ENCODE measurements at places on chromosomes 7 and 10.

DNA sequence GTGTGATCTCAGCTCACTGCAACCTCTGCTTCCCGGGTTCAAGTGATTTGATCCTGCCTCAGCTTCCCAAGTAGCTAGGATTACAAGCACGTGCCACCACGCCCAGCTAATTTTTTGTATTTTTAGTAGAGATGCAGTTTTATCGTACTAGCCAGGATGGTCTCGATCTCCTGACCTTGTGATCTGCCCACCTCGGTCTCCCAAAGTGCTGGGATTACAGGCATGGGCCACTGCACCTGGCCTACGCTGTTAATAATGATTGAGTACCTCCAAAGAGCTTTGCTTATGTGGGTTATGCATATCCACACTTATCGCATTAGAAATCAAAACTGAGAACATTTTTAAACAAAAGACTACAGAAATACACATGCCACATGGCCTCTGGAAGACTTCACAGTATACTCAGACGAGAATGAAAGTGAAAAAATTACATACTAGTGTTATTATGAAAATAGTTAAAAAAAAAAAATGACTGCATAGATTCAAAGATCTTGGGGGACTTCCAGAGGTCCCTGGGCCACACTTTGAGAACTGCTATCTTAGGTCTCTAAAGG, 25.4 kb downstream of the RPP38 start:
- DNase-seq, result no peak

GRCh38 chr7:8434290-8435002, 1.0 kb downstream of the NXPH1 start:
- no peak for DNase-seq

DNA sequence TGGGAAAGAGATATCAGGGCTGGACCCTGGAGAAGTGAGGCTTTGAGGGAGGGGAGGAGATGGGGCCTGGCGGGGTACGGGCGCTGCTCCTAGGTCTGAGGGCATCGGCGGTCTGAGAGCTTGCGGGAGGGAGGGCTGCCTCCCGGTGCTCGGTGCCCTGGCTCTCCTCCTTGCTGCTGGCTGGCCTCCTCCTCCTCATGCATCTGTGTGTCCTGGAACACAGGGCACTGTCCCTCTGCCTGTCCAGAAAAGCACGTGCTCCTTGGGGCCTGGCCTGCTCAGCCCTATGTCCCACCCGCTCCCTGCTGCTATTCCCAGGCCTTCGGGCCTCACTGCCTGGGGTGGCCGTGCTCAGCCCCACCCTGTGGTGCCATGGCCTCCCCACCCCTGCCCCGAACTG, 166.9 kb downstream of the RNF216 start:
- no peak for DNase-seq

- DNase-seq, result no peak
These were observed 6.5 kb upstream of the SNX10 start for GRCh38 chr7:26284995-26285632.

DNA sequence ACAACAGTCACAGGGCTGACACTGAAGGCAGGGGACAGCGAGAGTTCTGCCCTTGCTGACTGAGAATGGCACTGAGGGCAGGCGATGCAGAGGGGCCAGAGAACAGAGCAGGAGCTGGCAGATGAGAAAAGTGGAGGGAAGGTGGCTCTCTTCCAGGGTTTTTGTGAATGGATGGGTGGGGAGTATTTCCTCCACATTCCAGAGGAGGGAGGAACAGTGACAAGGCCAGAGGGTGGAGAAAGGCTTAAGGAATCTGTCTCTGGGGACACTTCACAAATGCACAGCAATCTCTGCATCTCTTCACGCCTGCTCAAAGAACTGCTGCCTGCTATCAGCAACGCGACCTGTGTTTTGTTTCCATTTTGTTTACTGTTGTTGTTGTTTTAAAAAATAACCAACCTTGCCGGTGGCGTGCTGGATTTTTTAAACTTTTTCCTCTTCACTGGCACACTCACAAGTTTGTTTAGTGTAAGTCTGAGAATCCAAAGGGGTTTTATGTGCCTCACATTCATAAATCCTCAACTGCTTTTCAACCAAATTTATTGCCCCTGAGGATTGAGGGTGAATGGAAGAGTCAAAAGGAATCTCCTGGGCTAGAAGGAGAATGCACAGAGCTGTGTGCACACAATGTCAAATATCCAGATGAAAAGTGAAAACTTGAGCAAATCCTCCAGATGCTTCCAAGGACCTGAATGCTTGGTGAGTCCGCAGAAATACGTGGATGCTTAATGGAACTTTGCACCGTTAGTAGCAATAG, 129.3 kb downstream of the GLI3 start:
- no peak for DNase-seq

DNA sequence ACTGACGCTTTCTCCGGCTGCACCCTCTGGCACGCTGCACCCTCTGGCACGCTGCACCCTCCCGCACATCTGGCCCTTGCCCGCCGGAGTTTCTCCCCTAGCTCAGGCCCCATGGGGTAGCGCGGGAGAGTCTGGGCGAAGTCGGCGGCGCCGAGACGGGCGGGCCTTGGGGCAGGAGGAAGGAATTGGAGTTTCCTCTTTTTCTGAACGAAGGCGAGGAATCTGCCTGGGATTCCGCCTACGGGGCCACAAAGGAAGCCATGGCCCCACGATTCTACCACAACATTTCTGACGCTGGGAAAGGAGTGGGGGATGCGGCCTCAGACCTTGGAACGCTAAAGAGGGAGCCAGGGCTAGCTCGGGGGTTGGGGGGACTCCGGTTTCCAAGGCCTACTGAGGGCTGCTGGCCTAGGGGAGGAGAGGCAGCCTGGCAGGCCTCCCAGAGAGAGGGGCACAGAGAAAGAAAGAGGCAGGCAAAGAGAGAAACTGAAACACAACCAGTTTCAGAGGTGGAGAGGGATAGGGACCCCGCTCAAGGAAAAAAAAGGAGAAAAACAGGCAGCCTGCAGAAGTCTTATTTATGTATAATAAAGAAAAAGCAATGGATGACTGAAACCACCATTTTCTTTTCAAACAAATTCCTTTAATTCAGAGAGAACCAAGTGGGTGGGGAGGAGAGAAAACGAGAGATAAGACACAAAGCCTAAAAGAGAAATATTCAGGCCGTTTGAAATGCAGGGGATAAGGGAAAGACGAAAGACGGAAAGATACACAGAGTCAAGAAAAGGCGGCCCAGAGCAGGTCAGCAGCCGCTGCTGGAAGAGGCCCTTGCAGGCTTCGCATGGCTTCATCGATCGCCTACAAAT, 4.3 kb downstream of the TLX1 start:
- no peak for DNase-seq

GRCh38 chr10:93565446-93565845, 1.0 kb upstream of the FFAR4 start:
- no peak for DNase-seq

GRCh38 chr10:11560076-11560709, 51.3 kb downstream of the USP6NL start:
- DNase-seq, result no peak

DNA sequence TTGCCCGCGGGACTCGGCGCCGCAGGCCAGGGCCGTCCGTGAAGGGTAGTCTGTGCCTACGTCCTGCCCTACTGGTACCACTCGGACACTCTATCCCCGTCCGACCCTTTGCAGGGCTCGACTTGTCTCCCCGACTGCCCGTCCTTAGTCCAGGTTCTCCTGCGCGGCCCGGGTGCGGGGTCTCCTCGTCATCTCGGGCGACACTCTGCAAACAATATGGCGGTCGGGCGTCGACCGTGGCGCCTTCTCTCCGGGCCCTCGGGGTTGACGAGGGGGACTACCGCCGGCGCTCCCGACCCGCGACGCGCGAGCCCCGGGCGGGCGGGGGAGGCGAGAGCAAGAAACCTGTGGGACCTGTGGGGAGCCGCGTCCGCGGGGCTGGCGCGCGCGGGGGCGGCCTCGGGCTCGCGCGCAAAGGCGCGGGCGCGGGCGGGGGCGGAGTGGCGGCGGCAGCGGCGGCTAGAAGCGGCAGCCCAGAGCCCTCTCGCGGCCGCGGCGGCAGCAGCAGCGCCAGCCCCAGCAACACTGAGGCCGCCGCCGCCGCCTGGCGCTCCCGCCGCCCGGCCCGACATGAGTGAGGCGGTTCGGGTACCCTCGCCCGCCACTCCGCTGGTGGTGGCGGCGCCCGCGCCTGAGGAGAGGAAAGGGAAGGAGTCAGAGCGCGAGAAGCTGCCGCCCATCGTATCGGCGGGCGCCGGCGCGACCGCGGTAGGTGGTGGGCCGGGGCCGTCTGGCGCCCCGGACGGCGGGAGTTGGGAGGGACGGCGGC, at the start of gene HECTD2:
HECTD2 (plus strand) TSS at position 476 of the 769 bp plus-strand sequence; CDS start at position 571, 95 bp downstream.
- peak; percentile 94 for DNase-seq

- peak; percentile 49 for DNase-seq
These were observed 5.9 kb upstream of the IL6 start for GRCh38 chr7:22720791-22721786.

DNA sequence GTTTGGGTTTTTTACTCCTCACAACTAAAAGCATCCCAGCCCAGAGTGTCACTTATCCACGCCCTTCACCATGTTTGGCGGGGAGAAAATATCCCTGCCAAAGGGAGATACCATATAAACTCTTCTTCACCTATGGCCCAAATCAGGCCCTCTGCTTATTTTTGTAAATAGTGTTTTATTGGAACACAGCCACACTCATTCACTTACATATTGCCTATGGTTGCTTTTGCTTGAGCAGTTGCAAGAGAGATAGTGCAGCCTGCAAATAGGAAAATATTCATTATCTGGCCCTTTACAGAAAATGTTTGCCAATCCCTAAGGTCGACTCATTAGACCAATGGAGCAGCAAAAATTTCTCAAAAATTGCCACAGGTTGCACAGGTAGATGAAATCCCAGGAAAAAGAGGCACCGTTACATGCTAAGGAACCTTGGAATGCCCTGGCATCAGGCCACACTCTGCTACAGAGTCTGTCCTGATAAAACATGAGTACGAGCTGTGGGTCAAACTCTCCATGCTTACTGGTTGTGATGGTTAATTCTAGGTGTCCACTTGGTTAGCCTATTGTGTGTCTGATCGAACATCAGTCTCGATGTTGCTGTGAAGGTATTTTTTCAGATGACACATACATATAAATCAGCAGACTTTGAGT, 7.9 kb upstream of the RASSF4 start:
- no peak for DNase-seq

- DNase-seq, result no peak
These were observed 650.3 kb upstream of the GALNT17 start for GRCh38 chr7:70481570-70482123.

DNA sequence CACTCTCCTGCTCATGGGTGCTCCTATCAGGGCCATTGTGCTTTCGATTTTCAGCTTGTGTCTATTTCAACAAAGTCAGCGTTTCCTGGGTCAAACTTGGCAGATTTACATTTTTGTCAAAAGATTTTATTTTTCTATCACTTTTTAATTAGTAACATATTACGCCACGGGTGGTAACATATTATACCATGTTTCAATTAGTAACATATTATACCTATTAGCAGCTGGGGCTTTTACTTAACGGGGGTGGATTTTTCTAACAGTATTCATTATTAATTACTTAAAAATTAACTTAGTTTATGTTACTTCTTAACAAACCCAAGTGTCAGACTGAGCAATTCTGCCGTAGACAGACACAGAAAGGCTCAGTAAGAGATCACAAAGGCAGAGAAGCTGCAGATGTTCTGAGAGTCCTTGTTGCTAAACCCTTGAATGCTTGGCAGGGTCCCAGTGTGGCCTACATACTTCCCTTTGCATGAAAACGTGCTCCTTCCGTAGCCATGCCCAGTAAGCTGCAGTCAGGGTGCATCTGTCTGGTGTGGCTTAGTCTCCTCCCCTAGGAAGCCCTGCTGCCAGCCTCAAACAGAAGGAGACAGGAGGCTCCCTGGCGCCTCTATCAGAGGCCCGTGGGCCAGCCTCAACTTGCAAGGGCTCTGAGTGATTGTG, 263.1 kb upstream of the CXCL12 start:
- DNase-seq, result no peak

DNA sequence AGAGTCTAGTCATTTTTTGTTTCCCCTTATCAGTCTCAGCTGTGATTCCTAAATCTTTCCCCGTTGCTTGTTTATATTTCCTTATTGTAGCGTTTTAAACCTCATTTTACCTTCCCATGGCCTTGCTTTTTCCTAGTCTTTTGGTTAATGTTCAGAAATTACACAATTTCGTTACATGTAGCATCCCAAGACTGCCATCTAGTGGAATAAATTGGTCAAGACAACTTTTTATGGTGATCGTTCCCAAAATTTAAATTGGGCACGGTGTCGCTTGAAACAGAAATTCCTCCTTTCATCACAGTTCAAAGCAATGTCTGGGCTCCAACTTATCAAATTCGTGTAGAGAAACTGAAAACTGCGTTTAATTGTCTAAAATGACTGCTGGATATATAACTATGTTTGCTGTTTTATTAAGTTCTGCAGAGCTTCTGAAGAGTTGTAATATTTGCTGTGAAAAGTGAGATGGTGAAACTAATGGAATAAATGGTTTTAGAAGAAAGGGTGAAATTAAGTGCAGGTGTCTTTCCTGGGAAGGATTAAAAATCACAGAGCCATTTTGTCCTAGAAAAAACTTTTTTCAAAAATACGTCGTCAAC, 370.2 kb downstream of the PHF14 start:
- DNase-seq, result no peak

GRCh38 chr7:30276203-30276900, 8.0 kb upstream of the ZNRF2 start:
- DNase-seq, result no peak

DNA sequence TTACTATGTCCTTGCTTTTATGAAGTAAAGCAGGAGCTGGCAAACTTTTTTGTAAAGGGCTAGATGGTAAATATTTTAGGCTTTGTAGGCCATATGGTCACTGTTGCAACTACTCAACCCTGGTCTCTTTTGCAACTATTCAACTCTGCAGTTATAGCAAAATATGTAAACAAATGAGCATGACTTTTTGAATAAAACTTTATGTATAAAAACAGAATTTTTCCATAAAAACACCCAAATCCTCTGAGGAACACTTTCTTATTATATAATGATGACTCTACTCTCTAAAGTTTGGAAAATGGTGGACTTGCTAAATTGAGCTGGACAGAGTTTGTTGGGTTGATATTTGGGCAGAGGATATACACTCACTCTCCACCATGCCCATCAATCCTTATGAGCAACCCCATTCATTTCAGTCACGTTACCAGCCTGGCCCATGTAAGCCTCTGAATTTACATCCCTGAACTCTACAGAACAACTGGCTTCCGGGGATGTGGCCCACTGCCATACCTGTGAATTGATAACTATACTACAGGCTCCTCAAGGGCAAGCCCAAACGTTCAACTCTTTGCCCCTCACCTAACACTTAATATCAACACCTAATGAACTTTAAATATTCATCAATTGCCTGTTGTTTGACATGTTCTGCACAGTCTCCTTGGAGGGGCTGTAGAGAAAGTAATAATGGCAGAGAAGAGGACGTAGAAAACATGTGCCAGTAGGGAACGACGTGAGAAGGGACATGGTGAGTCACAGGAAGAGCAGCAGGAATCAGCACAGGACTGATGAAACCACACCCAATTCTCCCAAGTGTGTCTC, 37.6 kb downstream of the SGMS1 start:
- no peak for DNase-seq

GRCh38 chr10:101287183-101287996, 58.1 kb upstream of the LBX1 start:
- DNase-seq, result no peak

- DNase-seq, result no peak
These were observed 24.3 kb downstream of the CTBP2 start for GRCh38 chr10:125136087-125136486.
